ENCODE measurements at places on chromosomes 1 and 21. TPM values are rescaled to one million over a fixed set of nuclear protein-coding genes. Genes with fewer than 3 reads are reported as not detected.

- H3K36me3 ChIP-seq = no peaks in the 10 kb centered on the region
- H3K4me1 ChIP-seq = no peaks in the 10 kb centered on the region
- no peak overlapping the region for H3K4me3 ChIP-seq
- DNase-seq = peak; percentile 54
- H3K27me3 ChIP-seq = no peaks in the 10 kb centered on the region
These were observed 16.7 kb upstream of the COL6A2 start for GRCh38 chr21:46081022-46081861.

DNA sequence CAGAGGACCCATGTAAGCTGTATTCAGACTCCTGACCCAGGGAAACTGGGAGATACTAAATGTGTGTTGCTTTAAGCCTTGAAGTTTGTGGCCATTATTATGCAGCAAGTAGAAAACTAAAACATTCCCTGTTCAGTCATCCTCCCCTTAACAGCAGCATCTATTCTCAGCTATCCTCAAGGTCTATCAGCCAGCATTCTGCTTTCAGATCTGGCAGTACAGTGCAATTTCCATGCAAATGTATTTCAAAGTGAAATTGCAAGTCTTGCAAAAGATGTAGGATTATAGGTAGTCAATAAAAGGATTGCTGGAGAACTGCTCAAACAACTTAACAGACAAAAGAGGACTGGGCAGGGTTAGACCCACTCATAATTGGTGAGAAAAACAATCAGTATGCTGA is 111.3 kb downstream of the NOS1AP start:
- peaks cover 16% of the 10 kb centered on the region for H3K4me1 ChIP-seq
- H3K27ac ChIP-seq = no peak overlapping the region
- no peaks in the 10 kb centered on the region for H3K27me3 ChIP-seq
- no peak for DNase-seq

GRCh38 chr1:29420202-29420601 is 183.9 kb downstream of the PTPRU start:
- no peak overlapping the region for H3K4me3 ChIP-seq
- DNase-seq = no peak
- H3K36me3 ChIP-seq = no peaks in the 10 kb centered on the region

GRCh38 chr1:157236072-157236471 is 97.9 kb upstream of the ETV3 start:
- H3K4me1 ChIP-seq = peaks cover 13% of the 10 kb centered on the region
- H3K27ac ChIP-seq = no peak overlapping the region
- no peak for DNase-seq
- no peak overlapping the region for H3K4me3 ChIP-seq
- H3K27me3 ChIP-seq = no peaks in the 10 kb centered on the region

- H3K27ac ChIP-seq = peak overlapping the region; percentile 35
- no peaks in the 10 kb centered on the region for H3K4me1 ChIP-seq
- no peaks in the 10 kb centered on the region for H3K36me3 ChIP-seq
- H3K4me3 ChIP-seq = no peak overlapping the region
- H3K27me3 ChIP-seq = no peaks in the 10 kb centered on the region
These were observed 4.6 kb upstream of the SLC6A9 start for GRCh38 chr1:44035726-44036408.

- H3K27ac ChIP-seq = no peak overlapping the region
- no peak for DNase-seq
- H3K36me3 ChIP-seq = no peaks in the 10 kb centered on the region
- H3K4me1 ChIP-seq = no peaks in the 10 kb centered on the region
- H3K4me3 ChIP-seq = no peak overlapping the region
These were observed 18.5 kb downstream of the OR2T1 start for GRCh38 chr1:248421384-248421783.

DNA sequence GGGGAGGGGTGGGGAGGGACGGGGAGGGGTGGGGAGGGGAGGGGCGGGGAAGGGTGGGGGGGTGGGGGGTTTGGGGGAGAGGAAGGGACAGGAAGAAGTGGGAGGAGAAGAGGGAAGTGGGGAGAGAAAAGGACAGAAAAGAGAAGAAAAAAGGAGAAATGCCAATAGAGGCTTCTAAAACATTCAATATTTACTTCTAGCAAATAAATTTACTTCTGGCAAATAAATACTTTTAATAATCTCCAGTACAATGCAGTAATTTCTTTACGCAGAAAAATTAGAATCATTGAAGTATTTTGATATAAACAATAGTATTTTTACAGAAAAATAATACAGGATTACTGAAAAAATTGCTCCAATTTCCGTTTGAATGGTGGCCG is 9.4 kb upstream of the GPR161 start:
- H3K4me1 ChIP-seq = no peaks in the 10 kb centered on the region
- no peaks in the 10 kb centered on the region for H3K27me3 ChIP-seq
- no peak overlapping the region for H3K4me3 ChIP-seq
- no peak overlapping the region for H3K27ac ChIP-seq

- H3K27ac ChIP-seq = no peak overlapping the region
- no peak overlapping the region for H3K4me3 ChIP-seq
- no peaks in the 10 kb centered on the region for H3K36me3 ChIP-seq
- H3K27me3 ChIP-seq = no peaks in the 10 kb centered on the region
- no peak for DNase-seq
These were observed 52.7 kb upstream of the WASF2 start for GRCh38 chr1:27542463-27543273.

TAGLN2 gene
- total RNA-seq = 234 TPM

Data from pancreas (tissue), 10 donors.